ENCODE measurements at places on chromosomes 13 and 19.
A peak's percentile ranks its signal among the peaks of the same experiment; 100 is the strongest.

DNA sequence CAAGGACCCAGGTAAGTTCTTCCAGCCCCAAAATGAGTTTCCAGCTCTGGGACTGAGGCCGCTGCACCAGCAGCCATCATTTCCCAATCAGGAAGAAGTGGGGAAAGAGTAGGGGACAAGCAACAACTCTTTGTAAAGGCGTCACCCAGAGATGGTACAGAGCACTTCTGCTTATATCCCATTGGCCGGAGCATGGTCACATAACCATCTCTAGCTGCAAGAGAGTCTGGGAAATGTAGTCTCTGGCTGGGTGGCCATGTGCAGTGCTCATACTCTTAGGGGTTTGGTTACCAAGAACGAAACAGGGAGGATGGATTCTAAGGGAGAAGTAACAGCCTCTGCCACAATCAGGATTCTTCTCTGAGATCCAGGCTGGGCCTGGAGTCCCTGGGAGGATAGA is 26.3 kb downstream of the CKM start:
- DNase-seq: no peak

GRCh38 chr19:18152817-18153555 is at the start of gene PIK3R2:
TSS of gene PIK3R2 (plus strand) at chr19:18153163. CDS start at chr19:18155880, 2,717 bp downstream.
- peak; percentile 99 for DNase-seq

GRCh38 chr13:66689037-66689619 is 541.0 kb downstream of the PCDH9 start:
- DNase-seq: peak; percentile 55

- no peak for DNase-seq
Observed at GRCh38 chr13:29536853-29537252, 58.6 kb downstream of the SLC7A1 start.

DNA sequence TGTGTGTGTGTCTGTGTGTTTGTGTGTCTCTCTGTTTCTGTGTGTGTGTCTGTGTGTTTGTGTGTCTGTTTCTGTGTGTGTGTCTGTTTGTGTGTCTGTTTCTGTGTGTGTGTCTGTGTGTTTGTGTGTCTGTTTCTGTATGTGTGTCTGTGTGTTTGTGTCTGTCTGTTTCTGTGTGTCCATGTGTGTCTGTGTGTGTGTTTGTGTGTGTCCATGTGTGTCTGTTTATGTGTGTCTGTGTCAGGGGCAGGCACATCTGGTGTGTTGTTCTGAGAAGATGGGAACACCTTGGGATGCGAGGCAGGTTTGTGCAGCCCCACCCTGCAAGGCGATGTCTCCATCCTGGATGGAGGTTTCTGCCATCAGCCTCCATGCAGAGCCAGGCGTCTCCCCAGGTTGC is 275.8 kb upstream of the SOX1 start:
- DNase-seq: no peak

- DNase-seq: no peak
Observed at GRCh38 chr13:81211713-81212112, 870.8 kb upstream of the SPRY2 start.

- no peak for DNase-seq
Observed at GRCh38 chr13:65584126-65584525, 1646.0 kb downstream of the PCDH9 start.

GRCh38 chr19:16327169-16327475 is 2.5 kb downstream of the KLF2 start:
- DNase-seq: no peak

GRCh38 chr13:42875475-42876269 is 94.3 kb downstream of the FAM216B start:
- DNase-seq: peak; percentile 28

DNA sequence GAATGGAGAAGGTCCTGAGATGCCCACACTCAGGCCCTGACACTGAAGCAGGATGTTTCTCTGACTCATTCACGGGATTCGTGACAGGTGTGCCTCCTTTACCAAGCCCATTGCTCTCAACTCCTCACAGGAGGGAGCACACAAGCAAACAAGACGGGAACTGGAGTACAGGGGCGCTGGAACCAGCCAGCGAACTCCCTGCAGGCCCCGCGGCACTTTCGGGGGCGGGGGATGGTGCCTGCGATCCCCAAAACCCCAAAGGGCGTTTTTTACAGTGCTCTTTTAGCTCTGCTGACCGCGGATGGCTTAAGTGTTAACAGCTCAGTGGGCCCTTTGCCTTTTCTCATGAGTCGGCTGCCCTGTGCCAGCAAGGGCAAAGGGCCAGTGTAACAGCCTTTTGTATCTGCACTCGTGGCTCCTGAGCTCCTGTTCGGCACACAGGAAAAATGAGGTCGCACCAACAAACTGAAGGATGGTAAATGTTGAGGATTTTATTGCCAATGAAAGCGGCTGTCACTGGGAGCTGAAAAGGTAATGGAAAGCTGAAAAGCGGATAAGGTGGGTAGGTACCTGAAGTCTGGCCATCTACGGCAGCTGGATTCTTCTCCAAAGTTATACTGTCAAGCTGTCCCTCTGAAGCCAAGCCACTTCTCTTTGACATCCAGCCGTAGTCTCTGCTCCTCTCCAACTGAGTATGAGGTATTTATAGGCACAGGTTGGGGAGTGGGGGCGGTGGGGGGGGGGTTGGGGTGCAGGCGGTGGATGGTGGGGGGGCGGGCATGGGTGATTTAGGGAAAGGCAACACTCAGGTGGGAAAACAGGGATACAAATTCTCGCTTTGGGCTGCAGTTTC is 65.0 kb upstream of the TRPC4 start:
- no peak for DNase-seq

DNA sequence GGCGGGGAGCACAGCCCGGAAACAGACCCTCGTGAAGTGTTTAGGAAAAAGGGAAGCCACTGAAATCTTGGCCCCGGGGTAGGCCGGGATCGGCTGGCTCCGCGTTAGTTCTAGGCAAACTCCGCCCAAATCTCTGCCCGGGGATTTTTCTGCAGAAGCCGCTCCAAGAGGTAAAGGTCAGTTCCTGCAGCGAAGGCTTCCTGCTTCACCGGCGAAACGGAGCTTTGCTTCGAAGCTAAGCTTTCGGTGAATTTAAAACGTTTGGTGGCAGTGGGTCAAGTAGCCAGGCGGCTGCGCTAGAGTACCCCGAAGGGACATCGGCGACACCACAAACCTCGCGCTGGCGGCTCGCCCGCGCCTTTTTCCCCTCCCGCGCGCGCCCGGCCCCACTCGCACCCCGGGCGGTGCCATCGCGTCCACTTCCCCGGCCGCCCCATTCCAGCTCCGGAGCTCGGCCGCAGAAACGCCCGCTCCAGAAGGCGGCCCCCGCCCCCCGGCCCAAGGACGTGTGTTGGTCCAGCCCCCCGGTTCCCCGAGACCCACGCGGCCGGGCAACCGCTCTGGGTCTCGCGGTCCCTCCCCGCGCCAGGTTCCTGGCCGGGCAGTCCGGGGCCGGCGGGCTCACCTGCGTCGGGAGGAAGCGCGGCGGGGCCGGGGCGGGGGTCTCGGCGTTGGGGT is 441 bp downstream of the GJB2 start:
- DNase-seq: no peak

DNA sequence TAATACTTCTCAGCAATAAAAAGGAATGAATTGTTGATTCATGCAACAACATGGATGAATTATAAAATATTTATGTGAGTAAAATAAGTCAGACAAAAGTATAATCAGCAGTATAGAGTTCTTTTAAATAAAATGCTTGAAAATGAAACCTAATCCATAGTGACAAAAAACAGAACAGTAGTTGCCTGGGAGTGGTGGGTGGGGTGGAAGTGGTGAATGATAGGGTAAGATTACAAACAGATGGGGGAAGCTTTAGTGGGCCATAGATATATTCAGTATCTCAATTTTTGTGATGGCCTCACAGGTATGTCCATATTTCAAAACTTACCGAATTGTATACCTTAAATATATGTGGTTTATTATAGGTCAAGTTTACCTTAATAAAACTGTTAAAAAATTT is 124.9 kb upstream of the UBL3 start:
- no peak for DNase-seq

DNA sequence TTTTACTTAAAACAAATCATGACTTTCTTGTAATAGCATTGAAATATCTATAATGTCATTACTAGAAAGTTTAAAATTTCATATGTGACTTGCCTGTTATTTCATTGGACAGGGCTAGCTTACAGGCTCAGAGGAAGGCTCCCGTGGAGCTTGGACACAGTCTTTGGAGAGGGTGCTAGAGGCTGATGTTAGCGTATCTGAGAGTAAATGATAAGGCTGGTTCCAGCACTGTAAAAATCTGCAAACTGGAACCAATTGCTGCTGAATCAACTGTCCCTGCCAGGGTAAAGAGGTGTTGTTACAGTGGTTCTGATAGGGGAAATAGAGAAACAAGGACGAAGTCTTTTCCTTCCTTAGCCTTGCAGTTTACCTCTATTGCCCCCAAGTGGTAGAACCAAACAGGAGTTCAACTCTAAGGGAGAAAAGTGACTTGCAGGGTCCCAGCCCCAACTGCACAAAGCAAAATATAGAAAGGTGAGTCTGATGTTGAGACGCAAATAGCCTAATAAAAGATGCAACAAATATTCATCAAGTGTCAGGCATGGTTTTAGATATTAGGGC is 901.7 kb downstream of the DIAPH3 start:
- peak; percentile 49 for DNase-seq

DNA sequence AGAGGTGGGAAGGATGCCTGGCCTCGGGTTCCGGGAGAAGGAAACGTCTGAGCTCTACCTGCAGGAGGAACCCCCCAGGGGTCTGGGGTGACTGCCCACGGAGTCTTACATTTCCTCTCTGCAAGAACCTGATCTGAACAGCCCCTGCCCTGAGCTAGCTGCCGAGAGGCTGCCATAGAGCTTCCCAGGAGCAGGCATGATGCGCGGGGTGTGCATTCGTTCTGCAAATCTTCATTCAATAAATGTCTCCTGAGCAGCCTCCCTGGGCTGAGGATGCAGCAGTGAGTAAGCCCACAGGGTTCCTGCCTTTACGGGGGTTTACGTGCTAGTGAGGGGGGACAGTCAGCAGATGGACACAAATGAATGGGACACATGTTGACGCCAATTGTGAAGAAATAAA is 1.5 kb upstream of the SHISA7 start:
- no peak for DNase-seq

GRCh38 chr13:51286135-51287002 is 53.1 kb upstream of the SERPINE3 start:
- peak; percentile 79 for DNase-seq

GRCh38 chr19:17855280-17856152 is 4.2 kb upstream of the RPL18A start:
- peak; percentile 85 for DNase-seq

GRCh38 chr19:40867701-40868100 is 14.3 kb downstream of the CYP2A7 start:
- DNase-seq: no peak

All from NAMALWA (cell line).